ENCODE measurements at places on chromosomes 4 and X. TPM values are rescaled to one million over a fixed set of nuclear protein-coding genes. Genes with fewer than 3 reads are reported as not detected.
A peak's percentile ranks its signal among the peaks of the same experiment; 100 is the strongest.

DNA sequence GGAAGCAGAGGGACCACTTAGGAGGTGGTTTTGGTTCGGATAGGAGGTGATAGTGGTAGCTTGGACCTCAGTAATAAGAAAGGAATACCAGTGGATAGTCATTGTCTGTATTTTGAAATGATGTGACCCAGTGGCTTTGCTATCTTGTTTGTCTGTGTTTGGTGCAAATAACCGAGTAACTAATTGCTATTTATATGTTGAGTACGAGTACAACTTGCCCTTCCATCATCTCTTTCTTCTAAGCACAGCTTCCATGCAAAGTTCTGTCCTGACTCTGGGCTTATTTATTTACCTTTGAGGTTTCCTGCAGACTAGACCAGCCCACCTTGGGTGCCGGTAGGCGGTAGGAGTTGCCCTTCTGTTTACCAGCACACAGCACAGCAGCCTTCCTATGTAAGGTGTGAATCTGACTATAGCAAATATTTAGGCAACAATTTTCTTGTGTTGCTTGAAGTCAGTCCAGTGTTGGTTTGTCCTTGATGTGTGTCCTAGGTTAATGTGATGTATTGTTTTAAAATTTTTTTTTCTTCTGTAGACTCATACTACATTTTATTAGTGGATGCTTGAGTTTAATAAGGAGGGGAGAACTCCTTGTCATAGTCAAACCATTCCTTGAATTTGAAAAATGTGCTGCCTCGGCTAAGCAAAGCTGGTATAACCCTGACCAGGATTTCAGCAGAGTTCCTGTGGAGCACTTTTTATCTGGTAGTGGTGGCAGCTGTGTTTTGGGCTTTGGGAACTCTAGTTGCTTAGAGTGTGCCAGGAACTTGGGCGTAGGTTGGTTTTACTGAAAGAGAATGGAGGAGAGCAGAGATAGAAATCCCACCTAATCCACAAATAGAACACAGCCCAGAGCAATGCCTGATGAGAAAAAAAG lies 21.9 kb downstream of the PTTG2 start:
- no peaks in the 10 kb centered on the region for H3K36me3 ChIP-seq
- peaks cover 36% of the 10 kb centered on the region for H3K4me1 ChIP-seq
- H3K4me3 ChIP-seq = no peak overlapping the region
- no peaks in the 10 kb centered on the region for H3K27me3 ChIP-seq

GRCh38 chrX:139192386-139192961 lies 338.1 kb upstream of the F9 start:
- H3K27me3 ChIP-seq = peaks cover 24% of the 10 kb centered on the region
- H3K4me3 ChIP-seq = no peak overlapping the region
- H3K27ac ChIP-seq = no peak overlapping the region

DNA sequence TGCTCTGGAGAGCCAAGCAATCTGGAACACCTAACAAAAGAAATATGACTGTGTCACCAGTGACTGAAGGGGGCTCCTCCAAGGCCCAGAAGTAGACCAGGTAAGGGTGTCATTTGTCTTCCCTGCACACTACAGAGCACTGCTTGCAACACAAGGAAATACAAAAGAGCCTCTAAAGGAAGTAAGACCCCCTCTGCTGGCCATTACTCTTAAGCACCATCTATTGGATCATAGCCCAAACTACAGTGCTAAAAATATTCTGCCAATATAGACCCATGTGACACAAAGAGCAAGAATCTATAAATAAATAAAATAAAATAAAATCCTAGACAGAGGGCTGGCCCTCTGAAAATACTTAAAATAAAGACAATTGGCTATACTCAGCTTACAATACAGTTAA lies 528.7 kb downstream of the TMA16 start:
- no peak for DNase-seq
- H3K4me1 ChIP-seq = no peaks in the 10 kb centered on the region
- no peak overlapping the region for H3K27ac ChIP-seq
- H3K27me3 ChIP-seq = no peaks in the 10 kb centered on the region
- H3K4me3 ChIP-seq = no peak overlapping the region

Gene SUPT20HL2
- not detected for total RNA-seq

DNA sequence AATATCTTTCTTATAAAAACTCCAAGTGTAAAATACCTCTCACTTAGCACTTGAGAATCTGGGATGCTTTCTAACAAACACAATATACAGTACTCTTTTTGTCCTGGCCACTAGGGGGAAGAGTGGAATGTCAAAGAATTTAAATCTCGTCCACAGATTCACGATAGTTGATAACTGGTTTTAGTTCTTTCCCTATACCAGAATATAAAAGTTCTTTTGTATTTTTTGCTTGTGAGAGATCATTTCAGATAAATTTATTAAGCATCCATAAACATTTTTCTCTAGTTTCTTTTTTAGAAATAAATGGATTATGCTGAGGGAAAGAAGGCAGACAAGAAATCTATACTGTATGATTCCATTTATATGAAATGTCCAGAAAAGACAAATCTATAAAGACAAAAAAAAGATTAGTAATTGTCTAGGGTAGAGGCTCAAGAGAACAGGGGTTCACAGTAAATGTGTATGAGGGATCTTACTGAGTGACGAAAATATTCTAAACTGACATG lies 50.4 kb downstream of the MGARP start:
- H3K36me3 ChIP-seq = no peaks in the 10 kb centered on the region
- no peak overlapping the region for H3K4me3 ChIP-seq
- no peaks in the 10 kb centered on the region for H3K4me1 ChIP-seq
- H3K27me3 ChIP-seq = no peaks in the 10 kb centered on the region
- no peak overlapping the region for H3K27ac ChIP-seq
- no peak for DNase-seq

Gene CABS1
- total RNA-seq = not detected

GRCh38 chr4:26458157-26458561 lies 32.1 kb downstream of the CCKAR start:
- H3K4me1 ChIP-seq = peaks cover 16% of the 10 kb centered on the region
- H3K4me3 ChIP-seq = no peak overlapping the region
- peak overlapping the region; percentile 30 for H3K27ac ChIP-seq
- peak; percentile 20 for DNase-seq
- no peaks in the 10 kb centered on the region for H3K36me3 ChIP-seq

- H3K36me3 ChIP-seq = peaks cover 30% of the 10 kb centered on the region
- H3K27ac ChIP-seq = no peak overlapping the region
- no peak overlapping the region for H3K4me3 ChIP-seq
- no peaks in the 10 kb centered on the region for H3K27me3 ChIP-seq
- H3K4me1 ChIP-seq = no peaks in the 10 kb centered on the region
- peak; percentile 32 for DNase-seq
Observed at GRCh38 chr4:22434895-22435294, 81.0 kb downstream of the ADGRA3 start.

DNA sequence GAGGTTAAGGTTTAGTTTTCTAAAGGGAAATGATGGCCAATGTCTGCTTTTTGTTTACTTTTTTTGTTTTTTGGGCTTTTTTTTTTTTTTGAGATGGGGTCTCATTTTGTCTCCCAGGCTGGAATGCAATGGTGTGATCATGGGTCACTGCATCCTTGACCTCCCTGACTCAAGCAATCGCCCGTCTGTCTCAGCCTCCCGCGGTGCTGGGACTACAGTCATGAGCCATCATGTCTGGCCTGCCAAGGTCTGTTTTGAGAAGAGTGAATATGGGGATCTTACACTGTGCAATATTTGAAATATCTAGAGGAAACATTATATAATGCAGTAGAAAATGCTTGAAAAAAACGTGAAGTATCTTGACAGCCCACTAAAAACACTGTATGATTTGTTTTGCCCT lies 162.5 kb downstream of the GASK1B start:
- no peak for DNase-seq

GRCh38 chr4:80202190-80202711 lies 4.9 kb downstream of the PRDM8 start:
- peaks cover 2% of the 10 kb centered on the region for H3K36me3 ChIP-seq
- peaks cover 26% of the 10 kb centered on the region for H3K4me1 ChIP-seq
- peaks cover 18% of the 10 kb centered on the region for H3K27me3 ChIP-seq
- peak overlapping the region; percentile 70 for H3K27ac ChIP-seq

DNA sequence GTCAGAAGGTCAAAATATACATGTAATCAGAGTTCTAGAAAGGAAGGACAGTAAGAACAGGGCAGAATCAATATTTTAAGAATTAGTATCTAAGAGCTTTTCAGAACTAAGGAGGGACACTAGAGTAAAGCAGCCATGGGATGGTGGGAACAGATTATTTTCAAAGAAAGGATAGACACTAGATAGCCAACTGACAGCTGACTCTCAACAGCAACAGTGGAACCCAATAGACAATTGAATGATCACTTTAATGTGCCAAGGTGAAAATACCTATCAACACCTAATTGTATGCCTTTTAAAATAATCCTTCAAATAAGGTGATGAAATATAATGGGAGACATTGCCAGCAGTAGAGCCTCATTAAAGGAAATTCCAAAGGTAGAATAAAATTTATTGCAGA lies 26.5 kb upstream of the CCDC160 start:
- DNase-seq = no peak
- H3K4me1 ChIP-seq = no peaks in the 10 kb centered on the region
- H3K36me3 ChIP-seq = no peaks in the 10 kb centered on the region
- no peaks in the 10 kb centered on the region for H3K27me3 ChIP-seq
- H3K27ac ChIP-seq = no peak overlapping the region
- no peak overlapping the region for H3K4me3 ChIP-seq

DNA sequence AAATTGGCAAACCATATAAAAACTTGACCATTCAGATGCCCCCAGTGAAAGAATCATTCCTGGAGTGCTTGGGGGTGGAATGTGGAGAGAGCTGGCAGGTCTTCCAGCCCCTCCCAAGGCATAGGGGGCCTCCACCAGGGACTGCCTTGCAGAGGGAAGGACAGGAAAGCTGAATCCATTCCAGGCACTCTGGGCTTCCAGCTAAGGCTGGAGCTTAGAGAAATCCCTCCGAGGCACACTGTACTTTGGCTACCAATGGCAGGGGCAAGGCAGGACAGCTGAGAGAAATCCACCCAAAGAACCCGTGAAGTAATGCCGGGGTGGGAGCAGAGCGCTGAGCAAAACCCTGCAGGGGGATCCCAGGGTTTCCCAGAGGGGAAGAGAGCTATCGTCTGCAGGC lies 4.0 kb downstream of the CENPU start:
- no peak for DNase-seq
- H3K27ac ChIP-seq = no peak overlapping the region
- no peak overlapping the region for H3K4me3 ChIP-seq

GRCh38 chr4:184416913-184417734 lies 57.2 kb downstream of the IRF2 start:
- H3K27me3 ChIP-seq = no peaks in the 10 kb centered on the region
- peaks cover 68% of the 10 kb centered on the region for H3K36me3 ChIP-seq
- peak; percentile 73 for DNase-seq
- H3K4me1 ChIP-seq = peaks cover 78% of the 10 kb centered on the region
- peak overlapping the region; percentile 93 for H3K27ac ChIP-seq

DNA sequence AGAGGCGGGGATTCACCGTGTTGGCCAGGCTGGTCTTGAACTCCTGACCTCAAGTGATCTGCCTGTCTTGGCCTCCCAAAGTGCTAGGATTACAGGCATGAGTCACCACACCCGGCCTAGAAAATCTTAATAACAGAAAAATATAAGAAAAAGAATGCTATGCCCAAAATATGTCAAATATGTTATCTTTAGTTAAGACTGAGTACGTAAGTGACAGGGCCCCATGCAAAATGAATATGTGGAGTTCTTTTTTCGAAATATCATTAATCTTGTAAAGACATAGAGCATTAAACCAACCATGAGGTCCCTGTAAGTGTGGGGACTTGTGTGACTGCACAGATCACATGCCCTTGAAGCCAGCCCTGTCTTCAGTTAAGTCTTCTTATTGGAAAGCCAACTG lies 8.9 kb upstream of the ZNF518B start:
- peaks cover 4% of the 10 kb centered on the region for H3K4me1 ChIP-seq
- no peak for DNase-seq
- no peaks in the 10 kb centered on the region for H3K36me3 ChIP-seq
- no peak overlapping the region for H3K4me3 ChIP-seq
- H3K27me3 ChIP-seq = peaks cover 27% of the 10 kb centered on the region

- no peaks in the 10 kb centered on the region for H3K36me3 ChIP-seq
- no peak overlapping the region for H3K27ac ChIP-seq
- no peaks in the 10 kb centered on the region for H3K4me1 ChIP-seq
- DNase-seq = no peak
- H3K27me3 ChIP-seq = peaks cover 4% of the 10 kb centered on the region
- no peak overlapping the region for H3K4me3 ChIP-seq
Observed at GRCh38 chrX:50805276-50805675, 8.7 kb downstream of the SHROOM4 start.

DNA sequence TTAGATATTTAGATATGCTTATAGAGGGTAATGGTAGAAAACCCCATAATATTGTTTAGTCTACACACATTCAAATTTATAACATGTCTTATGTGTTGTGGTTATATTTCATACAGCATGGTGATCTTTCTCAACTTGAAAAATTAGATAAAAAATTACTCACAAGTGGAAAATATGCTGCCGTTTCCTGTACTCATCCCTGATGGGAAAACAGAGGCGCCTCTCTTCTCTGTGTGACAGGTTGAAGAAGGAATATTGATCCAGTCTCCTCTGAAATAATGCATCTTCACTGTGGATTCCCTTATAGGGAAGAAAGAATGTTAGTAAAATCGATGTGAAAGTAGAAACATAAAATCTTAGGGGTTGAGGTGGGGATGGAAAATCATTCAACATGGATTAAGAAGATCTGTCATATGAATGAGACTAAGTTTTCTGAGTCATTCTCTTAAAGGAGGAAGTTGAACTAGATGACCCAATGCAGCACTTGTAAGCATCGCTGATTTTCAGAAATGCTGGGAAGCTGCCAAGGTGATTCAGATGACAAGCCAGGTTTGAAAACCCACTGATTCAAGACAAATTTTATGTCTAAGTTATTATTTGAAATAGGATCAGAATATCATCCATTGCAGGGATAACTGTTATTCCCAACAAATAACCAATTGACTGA lies 70.7 kb downstream of the ANKRD50 start:
- no peaks in the 10 kb centered on the region for H3K36me3 ChIP-seq
- no peak overlapping the region for H3K27ac ChIP-seq
- no peaks in the 10 kb centered on the region for H3K4me1 ChIP-seq
- DNase-seq = no peak
- no peaks in the 10 kb centered on the region for H3K27me3 ChIP-seq
- H3K4me3 ChIP-seq = no peak overlapping the region

DNA sequence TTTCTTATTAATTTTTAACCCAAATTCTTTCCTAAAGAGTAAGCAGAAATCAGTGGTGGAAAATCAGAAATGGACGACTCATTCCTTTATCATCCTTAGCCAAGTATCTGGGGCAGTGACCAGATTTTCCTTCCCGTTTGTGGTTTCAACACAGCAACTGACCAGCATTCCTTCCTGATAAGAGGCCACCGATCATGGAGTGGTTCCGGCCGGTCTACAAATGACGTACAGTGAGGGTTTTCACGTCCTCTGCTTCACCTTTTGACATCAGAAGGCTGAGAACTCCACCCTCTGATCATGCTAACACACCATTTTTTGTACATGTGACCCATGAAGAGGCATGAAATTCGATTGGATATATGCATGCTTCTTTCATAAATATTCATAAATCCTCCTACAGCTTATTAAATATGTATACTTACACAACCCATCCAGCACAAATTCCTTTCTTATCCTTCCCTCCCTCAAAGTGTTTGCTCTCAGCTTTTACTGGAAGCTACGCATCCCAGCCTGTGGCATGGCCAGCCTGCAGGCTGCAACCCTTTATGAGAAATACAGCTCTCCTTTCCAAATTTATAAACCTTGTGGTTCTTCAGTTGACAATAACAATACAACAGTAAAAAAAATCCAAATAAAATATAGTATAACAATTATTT lies 173.0 kb upstream of the CASK start:
- peaks cover 12% of the 10 kb centered on the region for H3K4me1 ChIP-seq
- H3K27ac ChIP-seq = no peak overlapping the region
- H3K27me3 ChIP-seq = no peaks in the 10 kb centered on the region
- no peak overlapping the region for H3K4me3 ChIP-seq
- no peak for DNase-seq
- H3K36me3 ChIP-seq = no peaks in the 10 kb centered on the region

Gene GPR119
- not detected for total RNA-seq

Data from activated CD8-positive, alpha-beta T cell treated with anti-CD3 and anti-CD28 coated beads for 36 hours (primary cell).